Endothelial cell (in vitro differentiated cells): ENCODE measurements at places on chromosomes 6 and 20. TPM values are rescaled to one million over a fixed set of nuclear protein-coding genes. Genes with fewer than 3 reads are reported as not detected.

LRFN2 gene
- total RNA-seq: 0.59 TPM

RREB1 gene
- total RNA-seq: 57.6 TPM

EYS gene
- total RNA-seq: not detected

KIAA1755 gene
- not detected for total RNA-seq

- peak overlapping the region; percentile 53 for H3K27ac ChIP-seq
- no peak for DNase-seq
- H3K4me1 ChIP-seq: peaks cover 25% of the 10 kb centered on the region
- no peaks in the 10 kb centered on the region for H3K27me3 ChIP-seq
Observed at GRCh38 chr6:157066781-157067491, 256.4 kb downstream of the TMEM242 start.

GRCh38 chr6:128731249-128732165 lies 151.4 kb upstream of the LAMA2 start:
- no peak overlapping the region for H3K4me3 ChIP-seq
- H3K4me1 ChIP-seq: no peaks in the 10 kb centered on the region
- peak; percentile 33 for DNase-seq
- no peak overlapping the region for H3K27ac ChIP-seq
- H3K36me3 ChIP-seq: no peaks in the 10 kb centered on the region

DNA sequence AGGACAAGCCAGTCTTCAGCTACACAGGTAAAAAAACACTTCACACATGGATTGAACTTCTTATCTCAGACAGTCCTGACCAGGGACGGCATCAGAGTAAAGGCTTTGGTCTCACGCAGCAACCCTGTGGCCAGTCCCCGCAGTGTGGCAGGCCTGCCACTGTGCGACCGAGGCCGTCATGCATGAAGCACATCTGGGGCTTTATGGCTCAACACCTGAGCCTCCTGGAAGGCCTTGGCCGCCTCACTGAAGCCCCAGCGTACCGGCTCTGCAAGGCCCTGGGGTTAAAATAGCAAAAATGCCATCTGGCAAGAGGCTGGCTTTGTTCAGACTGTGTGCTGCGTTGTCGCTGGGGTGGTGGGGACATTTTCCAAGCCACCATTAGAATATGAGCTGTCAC lies 32.8 kb downstream of the TBC1D7 start:
- no peak overlapping the region for H3K4me3 ChIP-seq
- peaks cover 9% of the 10 kb centered on the region for H3K4me1 ChIP-seq
- H3K27me3 ChIP-seq: peaks cover 3% of the 10 kb centered on the region
- peak overlapping the region; percentile 44 for H3K27ac ChIP-seq
- no peak for DNase-seq
